Mammary microvascular endothelial cell (primary cell): ENCODE measurements at places on chromosomes 13 and 19. TPM values are rescaled to one million over a fixed set of nuclear protein-coding genes. Genes with fewer than 3 reads are reported as not detected.

Gene GPC6
- total RNA-seq: not detected in 2 replicates

Gene PLVAP
- total RNA-seq: 6.3 and 8.9 TPM in 2 replicates

Gene CARM1
- total RNA-seq: 36.0 and 42.9 TPM in 2 replicates

Gene DNASE2
- total RNA-seq: 36.9 and 41.3 TPM in 2 replicates

Gene FLT1
- total RNA-seq: 65.1 and 74.6 TPM in 2 replicates

Gene GEMIN7
- total RNA-seq: 61.6 and 68.9 TPM in 2 replicates

Gene GAPDHS
- total RNA-seq: not detected in 2 replicates

Gene PLPP2
- total RNA-seq: 15.1 and 17.9 TPM in 2 replicates

Gene SIGLEC7
- not detected in 2 replicates for total RNA-seq

Gene ZNF749
- total RNA-seq: 3.1 and 11.3 TPM in 2 replicates
